Pancreas (tissue), 10 donors: ENCODE measurements at places on chromosomes 2 and 18.

GRCh38 chr2:106701203-106702022, 184.6 kb downstream of the ST6GAL2 start:
- H3K36me3 ChIP-seq, result no peaks in the 10 kb centered on the region
- no peak overlapping the region for H3K4me3 ChIP-seq
- no peaks in the 10 kb centered on the region for H3K4me1 ChIP-seq
- H3K27ac ChIP-seq, result no peak overlapping the region

- H3K27me3 ChIP-seq, result peaks cover 12% of the 10 kb centered on the region
- no peak overlapping the region for H3K27ac ChIP-seq
- no peaks in the 10 kb centered on the region for H3K4me1 ChIP-seq
- no peak overlapping the region for H3K4me3 ChIP-seq
- no peaks in the 10 kb centered on the region for H3K36me3 ChIP-seq
- no peak for DNase-seq
These were observed 857 bp upstream of the NEUROD1 start for GRCh38 chr2:181680937-181681811.

GRCh38 chr18:58998401-58999203, 133.9 kb downstream of the ZNF532 start:
- peaks cover 5% of the 10 kb centered on the region for H3K4me1 ChIP-seq
- no peak overlapping the region for H3K27ac ChIP-seq
- H3K4me3 ChIP-seq, result no peak overlapping the region
- no peaks in the 10 kb centered on the region for H3K36me3 ChIP-seq
- DNase-seq, result no peak

GRCh38 chr18:80169607-80170006, 60.5 kb downstream of the ADNP2 start:
- H3K4me1 ChIP-seq, result no peaks in the 10 kb centered on the region
- no peak for DNase-seq
- H3K27ac ChIP-seq, result no peak overlapping the region
- no peaks in the 10 kb centered on the region for H3K36me3 ChIP-seq
- H3K4me3 ChIP-seq, result no peak overlapping the region
